ENCODE measurements at places on chromosomes 6 and 20. TPM values are rescaled to one million over a fixed set of nuclear protein-coding genes. Genes with fewer than 3 reads are reported as not detected.

DNA sequence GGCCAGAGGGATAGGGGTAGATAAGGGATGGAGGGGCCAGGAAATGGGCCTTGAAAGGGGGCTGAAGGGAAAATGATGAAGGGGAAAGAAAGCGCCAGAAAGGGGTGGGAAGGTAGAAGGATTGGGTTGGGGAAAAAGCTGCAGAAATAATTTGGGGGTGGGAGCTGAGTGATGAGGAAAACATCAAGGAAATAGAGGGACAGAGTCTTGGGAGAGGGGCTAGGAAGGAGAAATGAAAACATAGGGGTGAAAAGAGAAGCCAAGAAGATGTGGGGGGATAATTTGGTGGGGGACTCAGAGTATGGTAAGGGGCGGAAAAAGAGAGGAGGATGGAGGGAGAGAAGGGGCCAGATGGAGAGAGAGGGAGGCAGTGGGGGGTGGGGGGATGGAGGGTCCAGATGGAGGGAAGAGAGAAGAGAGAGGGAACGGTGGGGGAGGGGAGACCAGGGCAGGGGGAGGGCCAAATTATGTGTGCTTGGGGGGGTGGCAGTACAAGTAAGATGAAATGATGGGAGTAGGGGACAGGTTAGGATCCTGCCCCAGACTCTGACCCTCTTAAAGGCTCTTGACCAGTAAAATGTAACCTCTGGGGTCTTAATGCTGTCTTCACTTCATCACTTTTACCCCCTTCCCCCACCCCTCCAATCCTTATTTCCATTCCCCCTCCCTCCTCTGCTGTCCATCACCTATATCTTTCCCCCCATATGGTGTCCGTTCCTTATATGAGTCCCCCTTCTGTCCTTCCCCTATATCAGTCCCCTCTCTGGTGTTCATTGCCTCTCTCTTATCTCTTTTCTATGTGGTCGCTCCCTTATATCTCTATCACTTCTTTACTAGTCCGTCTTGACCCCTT, 852 bp downstream of the SYNGAP1 start:
- DNase-seq = no peak

GRCh38 chr6:100484474-100484873, 19.8 kb upstream of the SIM1 start:
- no peak for DNase-seq

DNA sequence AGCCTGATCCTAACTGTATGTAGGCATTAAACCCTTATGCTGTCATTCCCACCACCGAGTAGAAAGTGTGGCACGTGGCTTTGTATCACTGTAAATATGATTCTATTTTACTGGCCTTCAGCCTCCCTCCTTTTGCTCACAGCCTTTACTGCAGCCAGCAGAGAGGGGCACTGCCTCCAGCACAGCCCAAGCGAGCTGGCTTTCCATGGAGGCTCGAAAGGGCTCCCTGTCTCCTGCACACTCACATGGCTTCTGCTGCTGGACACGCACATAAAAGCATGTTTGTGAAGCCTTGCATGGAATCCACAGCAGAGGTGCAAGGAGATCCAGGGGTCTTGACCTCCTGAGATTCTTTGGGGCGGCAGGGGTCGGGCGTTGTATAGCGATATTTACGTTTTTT, 51.3 kb downstream of the RNASET2 start:
- DNase-seq = no peak

GRCh38 chr6:20826378-20826777, 292.1 kb downstream of the CDKAL1 start:
- DNase-seq = no peak

- DNase-seq = no peak
Observed at GRCh38 chr20:23640018-23640601, 2.4 kb upstream of the CST3 start.

DNA sequence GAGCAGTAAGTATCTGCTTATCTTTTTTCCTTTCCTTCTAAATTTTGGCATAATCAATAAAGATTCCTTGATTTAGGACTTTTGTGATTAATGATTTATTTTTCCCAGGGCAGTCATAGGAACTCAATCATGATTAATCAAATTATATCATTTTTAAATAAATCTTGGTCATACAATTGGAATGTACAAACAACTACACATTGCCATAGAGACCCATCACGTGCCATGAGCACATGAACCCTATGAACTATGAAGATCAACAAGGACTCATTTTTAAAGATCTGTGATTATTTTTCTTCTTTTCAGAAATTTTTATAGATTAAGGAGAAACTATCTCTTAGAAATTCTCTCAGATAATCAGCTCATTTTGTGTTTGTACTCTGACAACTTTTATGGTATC, 622.4 kb downstream of the BCKDHB start:
- no peak for DNase-seq

DNA sequence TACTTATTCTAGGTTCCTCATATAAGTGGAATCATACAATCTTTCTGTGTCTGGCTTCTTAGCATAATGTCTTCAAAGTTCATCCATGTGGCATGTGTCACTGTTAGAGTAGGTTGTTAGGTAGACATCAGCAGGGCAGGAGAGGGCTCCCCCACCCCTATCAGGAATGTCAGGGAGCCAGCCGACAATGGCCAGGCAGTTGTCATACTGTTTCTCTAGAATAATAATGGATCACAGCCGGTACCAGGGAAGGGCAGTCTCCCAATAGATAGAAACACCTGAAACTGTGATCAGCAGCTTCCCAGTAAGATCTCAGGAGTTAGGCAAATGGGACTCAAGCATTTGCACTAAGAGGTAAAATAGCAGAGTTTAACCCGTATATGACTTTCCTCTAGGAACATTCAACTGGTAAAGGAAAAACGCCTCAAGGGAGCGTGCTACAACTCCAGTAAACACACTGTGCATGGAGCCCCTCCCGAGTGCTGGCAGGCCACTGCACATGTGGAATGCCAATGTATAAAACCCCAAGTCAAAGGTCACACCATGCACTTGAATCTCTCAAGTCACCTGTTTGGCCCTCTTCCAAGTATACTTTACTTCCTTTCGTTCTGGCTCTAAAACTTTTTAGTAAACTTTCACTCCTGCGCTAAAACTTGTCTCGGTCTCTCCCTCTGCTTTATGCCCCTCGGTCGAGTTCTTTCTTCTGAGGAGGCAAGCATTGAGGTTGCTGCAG, 29.8 kb upstream of the SIRT5 start:
- DNase-seq = no peak

GRCh38 chr20:10954137-10954840, 280.5 kb upstream of the JAG1 start:
- no peak for DNase-seq

DNA sequence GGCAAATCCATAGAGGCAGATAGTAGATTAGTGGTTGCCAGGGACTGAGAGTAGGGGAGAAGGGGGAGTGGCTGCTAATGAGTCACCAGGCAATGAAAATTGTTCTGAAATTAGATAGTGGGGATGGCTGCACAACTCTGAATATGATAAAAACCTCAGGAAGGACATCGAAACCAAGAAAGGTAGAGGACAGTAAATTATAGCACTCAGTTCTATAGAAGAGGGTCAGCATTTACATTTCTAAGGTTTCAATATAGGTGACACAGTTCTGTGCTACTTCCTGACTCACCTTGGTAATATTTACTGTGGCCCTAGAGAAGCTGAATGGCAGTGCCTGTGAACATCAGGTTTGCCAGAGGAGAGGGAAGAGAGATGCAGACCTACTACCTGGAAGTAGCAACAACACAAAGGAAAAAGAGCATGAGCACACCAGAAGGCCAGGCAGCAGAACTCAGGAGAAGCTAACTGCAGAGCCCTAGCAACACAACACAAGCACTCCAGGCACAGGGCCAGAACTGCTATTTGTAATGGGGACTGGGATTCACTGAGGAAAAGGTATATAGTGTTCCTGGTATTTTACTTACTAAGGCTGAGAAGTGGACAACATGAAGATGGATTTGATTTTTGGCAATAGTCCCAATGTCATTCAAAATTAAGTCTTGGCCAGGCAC, 75.9 kb downstream of the PLCG1 start:
- DNase-seq = no peak

DNA sequence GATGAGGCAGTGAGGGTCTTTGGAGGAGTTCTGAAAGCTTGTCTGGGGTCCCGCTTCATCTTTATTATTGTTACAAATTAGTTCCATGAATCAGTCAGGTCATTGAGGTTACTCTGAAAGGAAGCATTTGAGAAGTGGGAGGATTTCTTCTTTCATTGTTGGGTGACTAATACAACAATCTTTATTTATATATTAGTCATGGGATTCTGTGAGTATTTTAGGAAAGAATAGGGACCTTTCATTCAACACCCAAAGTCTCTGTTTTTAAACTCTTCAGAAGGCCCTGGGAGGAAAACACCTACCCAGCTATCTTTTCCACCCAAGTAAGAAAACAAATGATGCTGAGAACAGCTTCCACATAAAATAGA, 98.3 kb downstream of the SOD2 start:
- DNase-seq = no peak

- no peak for DNase-seq
Observed at GRCh38 chr20:15248618-15249395, 911.4 kb upstream of the FLRT3 start.

DNA sequence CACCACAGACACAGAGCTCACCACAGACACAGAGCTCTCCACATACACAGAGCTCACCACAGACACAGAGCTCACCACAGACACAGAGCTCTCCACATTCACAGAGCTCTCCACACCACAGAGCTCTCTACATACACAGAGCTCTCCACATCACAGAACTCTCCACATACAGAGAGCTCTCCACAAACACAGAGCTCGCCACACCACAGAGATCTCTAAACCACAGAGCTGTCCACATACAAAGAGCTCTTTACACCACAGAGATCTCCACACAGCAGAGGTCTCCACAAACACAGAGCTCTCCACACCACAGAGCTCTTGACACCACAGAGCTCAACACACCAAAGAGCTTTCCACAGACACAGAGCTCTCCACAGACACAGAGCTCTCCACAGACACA, 55.8 kb downstream of the ERMARD start:
- peak; percentile 48 for DNase-seq

DNA sequence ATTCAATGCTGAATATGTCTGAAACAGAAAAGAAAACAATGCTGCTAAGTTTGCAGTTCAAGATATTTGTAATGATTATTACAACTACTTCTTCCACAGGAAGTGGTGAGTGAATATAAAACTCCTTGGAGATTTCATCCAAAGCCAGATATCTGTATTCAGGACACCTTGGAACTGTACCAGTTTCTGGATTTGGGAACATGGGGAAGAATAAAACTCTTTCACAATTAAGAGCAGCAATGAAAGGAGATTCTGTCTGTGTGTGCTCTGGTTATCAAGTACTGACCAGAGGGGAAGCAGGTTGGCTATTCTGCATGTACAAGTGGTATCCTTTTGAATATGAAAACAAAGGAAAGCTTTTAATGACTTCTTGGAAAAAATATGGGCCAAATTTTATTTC, 21.1 kb downstream of the ELOVL2 start:
- no peak for DNase-seq

DNA sequence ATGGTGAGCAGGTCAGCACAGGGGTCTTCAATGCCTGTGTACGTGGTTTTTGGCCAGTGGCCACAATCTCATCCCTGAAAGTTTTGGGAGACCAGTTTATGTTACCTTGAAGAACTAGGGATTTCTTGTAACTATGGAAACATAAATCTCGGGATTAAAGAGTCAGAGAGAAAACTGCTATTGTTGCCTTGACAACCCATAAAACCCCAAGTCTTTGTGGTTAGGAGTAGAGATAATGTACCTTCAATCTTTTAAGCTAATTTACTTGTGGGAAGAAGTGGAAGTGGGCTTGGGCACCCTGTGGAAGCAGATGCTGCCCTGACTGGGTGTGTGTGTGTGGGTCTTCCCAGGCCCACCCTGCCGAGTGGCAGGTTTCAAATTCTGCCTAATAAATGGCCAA, 46.1 kb upstream of the ZNF831 start:
- no peak for DNase-seq

DNA sequence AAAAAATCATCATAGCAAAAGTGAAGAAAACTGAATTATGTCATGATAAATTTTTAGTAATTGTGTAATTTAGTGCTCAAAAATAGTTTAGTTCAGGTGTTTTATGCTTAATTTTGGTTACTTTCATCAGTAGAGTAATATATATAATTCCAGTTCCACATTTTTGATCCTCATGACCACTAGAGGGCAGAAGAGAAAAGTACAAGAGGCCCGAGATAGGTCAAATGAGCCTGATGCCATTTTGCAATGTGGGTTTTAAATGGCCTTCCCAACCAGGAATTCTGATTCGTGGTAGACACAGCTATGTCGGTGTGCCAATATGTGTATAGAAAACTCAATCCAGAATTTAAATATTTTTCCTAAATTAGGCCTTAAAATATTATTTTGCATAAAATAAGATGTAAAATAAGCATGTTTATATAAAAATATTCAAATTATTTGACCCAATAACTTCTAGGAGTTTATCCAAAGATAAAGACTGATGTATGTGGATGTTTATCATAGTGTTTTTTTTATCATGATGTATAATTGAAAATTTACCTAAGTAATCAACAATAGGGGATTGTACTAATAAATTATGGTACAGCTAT, 159.7 kb upstream of the RPS6KA2 start:
- DNase-seq = no peak

DNA sequence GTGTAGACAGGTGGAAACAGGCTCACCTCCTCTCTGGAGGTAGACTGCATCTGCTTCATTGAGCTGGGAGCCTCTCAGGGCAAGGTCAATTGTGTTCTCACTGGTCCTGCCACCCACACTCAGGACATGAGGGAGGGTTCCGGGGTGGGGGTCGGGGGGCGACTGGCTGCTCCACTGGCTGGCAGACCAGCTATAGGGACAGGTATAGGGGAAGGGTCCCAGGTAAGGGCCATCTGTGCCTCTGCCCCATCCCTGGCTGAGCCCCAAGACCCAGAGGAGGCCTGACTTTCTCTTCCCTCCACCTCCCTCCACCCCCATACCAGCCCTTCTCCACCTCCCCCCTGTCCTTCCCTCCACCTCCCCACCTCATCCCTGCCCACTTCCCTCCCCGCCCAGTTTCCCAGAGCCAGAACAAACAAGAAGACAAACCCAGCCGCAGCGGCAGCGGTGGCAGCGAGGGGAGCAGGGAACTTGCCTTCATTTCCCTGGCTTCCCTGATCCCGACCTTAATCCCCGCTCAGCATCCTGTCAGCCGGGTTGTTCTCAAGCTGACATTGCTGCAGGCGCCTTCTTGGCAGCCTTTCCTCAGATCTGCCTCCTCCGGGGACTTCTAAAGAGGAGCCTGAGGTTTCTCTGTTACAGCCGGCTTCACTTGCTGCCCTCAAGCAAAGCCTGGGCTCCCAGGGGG, 18.3 kb upstream of the FOXP4 start:
- DNase-seq = no peak

GRCh38 chr20:63743210-63743970, 3.8 kb downstream of the SLC2A4RG start:
- no peak for DNase-seq

GRCh38 chr6:136968837-136969236, 46.7 kb downstream of the SLC35D3 start:
- DNase-seq = no peak

The TMEM217 gene
- polyA plus RNA-seq = 0.24 TPM

The CALHM6 gene
- 49.3 TPM for polyA plus RNA-seq

The HTR1E gene
- not detected for polyA plus RNA-seq

The PRICKLE4 gene
- not detected for polyA plus RNA-seq

The WFDC2 gene
- 0.33 TPM for polyA plus RNA-seq

The MEP1A gene
- not detected for polyA plus RNA-seq

The KCNB1 gene
- polyA plus RNA-seq = not detected
